Ovary (tissue), 10 donors: ENCODE measurements at places on chromosomes 6 and 20.

- DNase-seq, result no peak
- peaks cover 9% of the 10 kb centered on the region for H3K4me1 ChIP-seq
- no peaks in the 10 kb centered on the region for H3K27me3 ChIP-seq
- H3K4me3 ChIP-seq, result no peak overlapping the region
- no peak overlapping the region for H3K27ac ChIP-seq
- H3K36me3 ChIP-seq, result no peaks in the 10 kb centered on the region
These were observed 138.6 kb downstream of the ERMARD start for GRCh38 chr6:169890049-169890448.

DNA sequence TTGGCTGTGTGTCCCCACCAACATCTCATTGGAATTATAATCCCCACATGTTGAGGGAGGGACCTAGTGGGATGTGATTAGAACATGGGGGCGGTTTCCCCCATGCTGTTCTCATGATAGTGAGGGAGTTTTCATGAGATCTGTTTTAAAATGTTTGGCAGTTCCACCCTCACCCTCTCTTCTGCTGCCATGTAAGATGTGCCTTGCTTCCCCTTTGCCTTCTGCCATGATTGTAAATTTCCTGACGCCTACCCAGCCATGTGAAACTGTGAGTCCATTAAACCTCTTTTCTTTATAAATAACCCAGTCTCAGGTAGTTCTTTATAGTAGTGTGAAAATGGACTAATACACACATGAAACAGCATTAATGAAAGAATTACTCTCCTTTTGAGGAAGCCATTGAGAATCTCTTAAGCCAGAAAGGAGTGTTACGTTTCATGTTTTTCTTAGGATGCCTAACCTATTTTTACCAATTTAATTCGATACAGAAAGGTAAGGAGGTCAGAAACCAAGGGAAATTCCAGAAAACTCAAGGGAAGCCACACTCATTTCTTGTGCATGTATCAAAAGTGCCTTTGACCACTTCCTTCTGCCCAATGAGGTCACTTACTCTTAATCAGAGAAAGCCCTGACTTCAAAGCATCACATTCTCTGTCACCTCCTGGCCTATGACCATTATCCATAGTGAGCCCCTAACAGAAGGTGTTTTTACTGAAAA is 24.7 kb upstream of the HINT3 start:
- no peaks in the 10 kb centered on the region for H3K4me1 ChIP-seq
- no peaks in the 10 kb centered on the region for H3K36me3 ChIP-seq
- DNase-seq, result no peak
- H3K4me3 ChIP-seq, result no peak overlapping the region
- H3K27me3 ChIP-seq, result no peaks in the 10 kb centered on the region

DNA sequence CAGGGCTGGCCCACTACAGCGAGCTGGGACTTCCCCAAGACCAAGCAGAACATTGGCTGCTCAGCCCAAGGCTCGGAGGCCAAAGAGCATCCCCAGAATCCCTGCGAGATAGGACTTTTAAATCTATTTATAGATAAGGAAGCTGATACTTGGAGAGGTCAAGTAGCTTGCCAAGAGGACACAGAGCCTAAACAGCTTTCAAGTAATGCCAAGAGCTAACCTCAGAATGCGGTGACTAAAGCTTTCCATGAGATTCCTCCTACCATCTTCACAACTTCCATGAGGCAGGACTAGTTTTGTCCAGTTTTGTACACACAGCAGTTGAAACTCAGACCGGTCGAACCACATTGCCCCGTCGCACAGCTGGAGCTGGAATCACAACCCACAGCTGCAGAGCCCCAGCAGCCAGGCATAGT is 168.1 kb upstream of the TOP1 start:
- H3K36me3 ChIP-seq, result no peaks in the 10 kb centered on the region
- H3K4me3 ChIP-seq, result no peak overlapping the region
- no peak overlapping the region for H3K27ac ChIP-seq
- DNase-seq, result no peak

GRCh38 chr20:5447188-5447587 is 130.4 kb upstream of the PROKR2 start:
- no peaks in the 10 kb centered on the region for H3K36me3 ChIP-seq
- H3K27ac ChIP-seq, result no peak overlapping the region
- no peaks in the 10 kb centered on the region for H3K4me1 ChIP-seq
- H3K27me3 ChIP-seq, result no peaks in the 10 kb centered on the region
- no peak overlapping the region for H3K4me3 ChIP-seq

DNA sequence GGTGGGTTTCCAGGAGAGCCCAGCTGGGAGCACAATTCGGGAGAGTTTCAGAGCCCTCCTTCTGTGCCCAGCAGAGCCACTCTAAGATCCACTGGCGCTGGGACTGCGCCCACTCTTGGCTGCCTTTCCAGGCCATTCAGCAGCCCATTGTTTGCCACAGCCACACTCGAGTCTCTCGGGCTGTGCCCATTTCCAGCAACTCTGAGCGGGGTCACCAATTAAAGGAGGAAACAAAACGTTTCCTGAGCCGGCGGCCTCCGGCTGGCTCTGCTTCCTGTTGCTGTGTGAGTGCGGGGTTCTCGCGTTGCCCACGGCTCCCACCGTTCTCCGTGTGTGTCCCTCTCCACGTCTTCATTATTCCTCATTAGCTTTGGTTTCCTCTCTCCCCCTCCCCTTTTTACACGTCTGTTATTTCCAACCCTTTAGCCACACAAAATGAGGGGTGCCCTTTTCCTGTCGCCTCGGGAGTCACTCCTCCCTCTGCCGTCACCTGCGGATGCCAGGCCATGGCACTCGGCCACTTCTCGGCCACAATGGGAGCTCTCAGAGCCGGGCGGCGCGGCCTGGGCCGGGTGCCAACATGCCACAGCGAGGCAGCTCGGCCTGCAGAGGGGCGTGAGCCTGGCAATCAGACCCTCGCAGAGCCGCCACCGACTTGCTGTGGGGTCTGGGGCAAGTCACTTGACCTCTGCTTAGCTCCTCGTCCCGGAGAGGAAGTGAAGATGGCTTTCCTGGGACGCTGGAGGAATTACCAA is 94.3 kb upstream of the NKX2-2 start:
- H3K27ac ChIP-seq, result no peak overlapping the region
- H3K27me3 ChIP-seq, result no peaks in the 10 kb centered on the region
- H3K4me3 ChIP-seq, result no peak overlapping the region
- DNase-seq, result peak; percentile 15

GRCh38 chr6:7769702-7770101 is 43.8 kb downstream of the BMP6 start:
- no peaks in the 10 kb centered on the region for H3K36me3 ChIP-seq
- H3K4me1 ChIP-seq, result no peaks in the 10 kb centered on the region
- DNase-seq, result no peak
- no peak overlapping the region for H3K27ac ChIP-seq

DNA sequence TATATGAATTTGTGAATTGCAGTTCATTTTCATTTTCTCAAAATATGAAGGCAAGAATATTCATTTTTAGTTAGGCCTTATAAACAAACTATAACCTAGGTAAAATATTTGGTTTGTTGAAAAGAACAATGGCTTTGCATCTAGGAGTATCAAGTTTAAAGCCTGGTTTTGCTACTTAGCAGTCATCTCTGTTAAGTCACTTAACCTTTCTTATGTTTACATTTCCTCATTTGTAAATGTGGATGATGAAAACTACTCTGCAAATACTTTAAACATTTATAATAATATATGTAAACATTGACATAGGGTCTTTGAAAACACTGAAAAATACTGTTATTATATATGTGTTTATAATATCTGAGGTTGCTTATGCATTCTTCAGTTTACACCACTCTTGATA is 135.5 kb downstream of the CENPW start:
- H3K36me3 ChIP-seq, result no peaks in the 10 kb centered on the region
- no peak for DNase-seq
- no peak overlapping the region for H3K4me3 ChIP-seq
- H3K4me1 ChIP-seq, result no peaks in the 10 kb centered on the region
- H3K27ac ChIP-seq, result no peak overlapping the region

- no peak overlapping the region for H3K27ac ChIP-seq
- H3K36me3 ChIP-seq, result no peaks in the 10 kb centered on the region
- H3K4me1 ChIP-seq, result no peaks in the 10 kb centered on the region
These were observed 346.5 kb downstream of the CDH4 start for GRCh38 chr20:61598586-61598985.

DNA sequence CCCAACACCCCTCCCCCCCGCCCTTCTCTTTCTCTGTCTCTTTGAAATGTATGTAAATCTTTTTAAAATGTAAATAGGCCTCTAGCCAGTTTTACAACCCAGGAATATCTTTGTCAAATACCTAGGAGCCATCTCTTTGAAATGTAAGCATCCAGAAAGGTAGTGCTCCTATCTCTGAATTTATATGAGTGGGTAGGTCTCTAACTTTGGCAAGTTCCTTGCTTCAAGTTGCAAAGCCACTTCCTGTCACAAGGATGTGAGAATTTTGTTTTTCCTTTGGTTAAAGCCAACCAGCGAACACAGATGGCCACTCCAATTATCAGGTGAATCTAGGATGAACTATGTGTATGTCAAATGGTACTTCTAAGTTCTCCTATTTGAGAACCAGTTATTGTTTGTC is 6.2 kb upstream of the DEFB132 start:
- no peaks in the 10 kb centered on the region for H3K27me3 ChIP-seq
- no peak for DNase-seq
- H3K4me3 ChIP-seq, result no peak overlapping the region
- no peaks in the 10 kb centered on the region for H3K36me3 ChIP-seq
- no peaks in the 10 kb centered on the region for H3K4me1 ChIP-seq
- no peak overlapping the region for H3K27ac ChIP-seq

DNA sequence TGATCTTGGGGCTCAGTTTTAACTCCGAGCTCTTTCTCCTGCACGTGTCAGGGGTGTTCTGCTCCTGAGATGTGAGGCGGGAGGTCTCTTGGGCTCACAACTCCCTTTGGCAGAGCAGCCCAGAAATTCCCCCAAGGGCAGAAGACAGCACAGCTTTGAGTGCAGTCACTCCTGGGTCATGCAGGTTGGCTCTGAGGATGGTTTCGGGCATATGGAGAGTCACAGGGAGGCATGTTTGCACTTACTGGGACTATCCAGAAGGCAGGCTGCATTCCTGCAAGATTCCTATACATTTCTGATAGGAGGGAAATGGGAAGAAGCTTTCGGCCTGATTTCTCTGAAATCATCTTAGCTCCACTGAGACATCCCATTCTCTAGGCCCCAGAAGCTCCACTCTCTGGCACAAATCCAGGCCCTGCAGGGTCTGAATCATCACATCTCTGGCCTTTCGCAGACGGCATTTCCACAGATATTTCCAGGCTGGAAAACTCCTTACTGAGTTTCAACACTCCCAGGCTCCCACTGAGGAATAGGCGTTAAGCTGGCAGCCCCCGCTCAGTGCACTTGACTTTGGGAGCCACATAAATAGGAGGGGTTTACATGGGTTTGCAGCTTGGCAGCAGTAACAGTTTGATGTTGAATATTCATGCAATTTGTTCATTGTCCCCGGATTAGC is 39.7 kb downstream of the AGPAT4 start:
- peak; percentile 78 for DNase-seq
- H3K36me3 ChIP-seq, result no peaks in the 10 kb centered on the region
- no peaks in the 10 kb centered on the region for H3K27me3 ChIP-seq
- H3K27ac ChIP-seq, result no peak overlapping the region
- H3K4me3 ChIP-seq, result no peak overlapping the region

- H3K4me1 ChIP-seq, result no peaks in the 10 kb centered on the region
- DNase-seq, result no peak
- H3K36me3 ChIP-seq, result no peaks in the 10 kb centered on the region
- H3K4me3 ChIP-seq, result no peak overlapping the region
These were observed 10.9 kb upstream of the CGA start for GRCh38 chr6:87105823-87106222.

- H3K27ac ChIP-seq, result no peak overlapping the region
- peaks cover 3% of the 10 kb centered on the region for H3K4me1 ChIP-seq
- no peak for DNase-seq
- no peak overlapping the region for H3K4me3 ChIP-seq
These were observed 3.2 kb upstream of the IFNGR1 start for GRCh38 chr6:137222381-137222780.

- H3K4me3 ChIP-seq, result no peak overlapping the region
- no peak for DNase-seq
- no peaks in the 10 kb centered on the region for H3K36me3 ChIP-seq
These were observed 81.5 kb upstream of the F13A1 start for GRCh38 chr6:6402006-6402405.

GRCh38 chr20:62631336-62632308 is 10.7 kb upstream of the SLCO4A1 start:
- no peak overlapping the region for H3K27ac ChIP-seq
- no peaks in the 10 kb centered on the region for H3K27me3 ChIP-seq
- no peak overlapping the region for H3K4me3 ChIP-seq
- no peaks in the 10 kb centered on the region for H3K4me1 ChIP-seq

- H3K27me3 ChIP-seq, result no peaks in the 10 kb centered on the region
- H3K4me1 ChIP-seq, result peaks cover 3% of the 10 kb centered on the region
- H3K4me3 ChIP-seq, result no peak overlapping the region
- no peaks in the 10 kb centered on the region for H3K36me3 ChIP-seq
- no peak for DNase-seq
These were observed 78.4 kb downstream of the PREX1 start for GRCh38 chr20:48749437-48749836.

- no peaks in the 10 kb centered on the region for H3K4me1 ChIP-seq
- no peak for DNase-seq
- H3K4me3 ChIP-seq, result no peak overlapping the region
- no peaks in the 10 kb centered on the region for H3K27me3 ChIP-seq
- H3K27ac ChIP-seq, result no peak overlapping the region
These were observed 36.4 kb upstream of the KAT14 start for GRCh38 chr20:18101125-18101810.

GRCh38 chr20:32432277-32432676 is 74.1 kb downstream of the ASXL1 start:
- H3K27ac ChIP-seq, result no peak overlapping the region
- H3K27me3 ChIP-seq, result no peaks in the 10 kb centered on the region
- no peaks in the 10 kb centered on the region for H3K4me1 ChIP-seq
- H3K36me3 ChIP-seq, result no peaks in the 10 kb centered on the region

DNA sequence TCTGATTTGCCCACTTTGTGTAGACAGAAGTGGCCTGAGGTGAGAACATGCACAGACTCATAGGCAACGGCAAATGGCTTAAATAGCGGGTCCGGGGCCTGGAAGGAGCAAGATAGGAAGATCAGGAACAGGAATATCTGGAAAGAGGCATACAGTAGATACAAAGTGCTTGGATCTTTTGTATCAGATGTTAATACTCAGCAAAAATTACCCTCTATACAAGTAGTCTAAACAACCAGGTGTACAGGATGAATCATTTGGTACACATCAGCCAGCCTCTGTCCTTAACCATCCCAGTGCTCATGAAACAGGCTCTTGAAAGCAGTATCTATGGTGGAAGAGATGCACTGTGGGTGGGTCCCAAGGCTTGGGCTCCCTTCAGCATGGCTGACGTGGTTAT is 28.9 kb upstream of the HLA-C start:
- no peak for DNase-seq
- no peaks in the 10 kb centered on the region for H3K27me3 ChIP-seq
- no peak overlapping the region for H3K4me3 ChIP-seq
- H3K27ac ChIP-seq, result no peak overlapping the region
- H3K36me3 ChIP-seq, result no peaks in the 10 kb centered on the region

- DNase-seq, result no peak
- no peak overlapping the region for H3K4me3 ChIP-seq
- no peaks in the 10 kb centered on the region for H3K36me3 ChIP-seq
- no peaks in the 10 kb centered on the region for H3K27me3 ChIP-seq
These were observed 20.0 kb downstream of the MAPK13 start for GRCh38 chr6:36150283-36150682.

GRCh38 chr6:143064951-143065683 is 4.4 kb downstream of the AIG1 start:
- H3K4me1 ChIP-seq, result peaks cover 3% of the 10 kb centered on the region
- H3K4me3 ChIP-seq, result no peak overlapping the region
- no peaks in the 10 kb centered on the region for H3K27me3 ChIP-seq
- no peak for DNase-seq
- H3K36me3 ChIP-seq, result no peaks in the 10 kb centered on the region
